ENCODE measurements at places on chromosomes 5 and 9.
A peak's percentile ranks its signal among the peaks of the same experiment; 100 is the strongest.

DNA sequence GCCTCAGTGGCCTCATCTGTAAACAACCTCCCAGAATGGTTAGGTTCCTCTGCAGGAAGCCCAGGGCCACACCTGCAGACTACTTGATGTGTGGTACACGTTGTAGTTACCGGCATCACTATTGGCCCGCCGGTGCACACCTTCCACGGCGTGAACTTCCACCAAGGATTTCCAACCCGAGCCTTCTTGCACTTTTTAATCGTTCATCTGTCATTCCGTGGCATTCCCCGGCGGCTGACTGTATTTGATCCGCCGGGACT is 5.3 kb upstream of the TRIM41 start:
- no peak for DNase-seq

GRCh38 chr5:125894383-125894782 is 528.8 kb upstream of the GRAMD2B start:
- no peak for DNase-seq

DNA sequence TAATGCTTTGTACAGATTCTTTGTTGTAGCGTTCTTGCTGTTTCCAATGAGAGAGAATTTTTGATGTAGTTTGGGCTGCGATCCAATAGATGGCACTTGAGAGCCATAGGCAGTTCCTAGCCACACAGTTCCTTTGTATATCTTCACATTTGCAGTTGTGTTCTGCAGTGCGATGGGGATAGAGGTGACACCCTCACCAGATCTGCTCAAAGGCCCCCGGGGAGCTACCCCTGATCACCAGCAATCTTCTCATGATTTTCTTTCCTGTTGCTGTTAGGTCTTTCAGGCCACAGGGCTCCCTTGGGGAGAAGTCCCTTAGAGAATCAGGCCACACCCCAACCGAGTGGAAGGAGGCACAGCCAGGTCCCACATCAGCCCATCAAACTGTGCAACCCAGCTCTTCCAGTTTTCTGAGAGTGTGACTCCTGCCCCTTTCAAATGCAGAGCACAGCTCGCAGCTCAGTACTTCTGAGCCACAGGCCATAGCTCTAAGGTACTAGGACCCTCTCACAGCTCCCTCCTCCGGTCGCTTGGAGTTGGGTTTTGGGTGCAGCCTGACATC is 353.7 kb downstream of the SLCO4C1 start:
- DNase-seq: no peak

DNA sequence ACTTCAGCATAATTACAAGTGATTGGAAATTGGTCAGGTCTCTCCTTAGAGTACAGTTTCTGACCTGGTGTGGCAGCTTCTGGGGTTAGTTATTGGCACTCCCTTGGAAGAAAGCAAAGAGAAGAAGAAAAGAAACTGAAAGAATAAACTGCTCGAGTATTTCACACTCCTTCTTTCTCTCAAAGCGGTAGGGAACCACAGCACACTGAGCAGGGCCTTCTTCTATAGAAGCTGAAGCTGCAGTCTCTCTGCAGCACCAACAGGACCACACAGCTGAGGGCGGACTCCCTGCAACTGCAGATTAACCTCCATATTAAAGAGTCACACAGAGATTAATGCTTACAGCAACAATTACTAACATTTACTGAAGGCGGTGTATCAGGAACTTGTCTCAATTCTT is 152.0 kb downstream of the TRPM6 start:
- DNase-seq: no peak

- no peak for DNase-seq
Observed at GRCh38 chr5:6733411-6734242, 20.4 kb downstream of the TENT4A start.

DNA sequence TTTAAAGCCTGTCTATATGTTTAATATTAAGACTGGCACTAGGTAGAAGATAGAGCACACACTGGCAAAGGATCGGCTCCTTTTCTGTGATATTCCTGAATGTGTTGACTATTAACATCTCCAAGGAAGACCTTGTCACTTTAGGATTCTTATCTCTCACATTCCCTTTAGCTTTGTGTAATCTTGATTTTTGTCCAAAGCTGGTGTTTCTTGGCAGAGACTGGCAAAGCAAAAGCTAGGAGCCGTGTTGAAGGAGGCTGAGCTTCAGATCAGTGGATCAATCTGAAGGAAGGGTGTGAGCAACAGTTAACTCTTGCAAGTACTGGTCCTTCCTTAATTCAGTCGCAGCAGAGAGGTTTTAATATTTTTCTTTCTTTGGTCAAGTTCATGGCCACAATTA is 830.4 kb upstream of the ZNF608 start:
- no peak for DNase-seq

DNA sequence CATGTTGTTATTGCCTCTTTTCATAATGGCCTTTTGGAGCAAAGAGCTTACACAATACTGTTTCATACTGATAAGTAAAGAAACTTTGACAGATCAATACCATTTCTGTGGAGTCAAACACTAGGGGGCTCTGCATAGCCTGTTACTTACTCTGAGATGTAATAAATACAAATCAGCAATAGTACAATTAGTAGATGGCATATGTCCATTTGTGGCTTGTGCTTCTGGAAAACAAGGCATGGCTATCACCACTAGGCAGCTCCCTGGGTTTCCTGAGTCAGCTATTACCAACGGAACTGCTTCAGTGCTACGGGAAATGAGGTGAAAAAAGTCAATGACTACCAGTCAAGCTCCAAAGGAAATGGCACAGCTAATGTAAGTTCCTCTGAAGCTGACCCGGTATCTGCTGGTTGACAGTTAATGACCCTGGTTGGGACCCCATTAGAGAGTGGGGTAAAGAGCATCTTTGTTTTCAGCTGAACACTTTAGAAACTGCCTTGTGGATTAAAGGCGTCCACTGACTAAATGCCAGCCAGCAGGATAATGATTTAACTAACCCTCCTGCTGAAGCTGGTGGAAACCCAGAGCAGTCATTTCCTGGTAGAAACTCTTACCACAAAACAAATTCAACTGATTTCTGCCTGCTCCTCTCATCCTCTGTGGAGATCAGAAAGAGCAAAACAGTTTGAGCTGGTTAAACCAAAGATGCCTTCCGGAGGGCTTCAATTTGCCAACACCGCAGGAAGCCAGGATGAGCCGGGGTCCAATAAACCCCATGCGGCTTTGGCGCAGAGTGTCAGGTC is 69.0 kb upstream of the FAM169A start:
- peak; percentile 8 for DNase-seq

- DNase-seq: no peak
Observed at GRCh38 chr5:103178167-103178566, 58.1 kb downstream of the PPIP5K2 start.

DNA sequence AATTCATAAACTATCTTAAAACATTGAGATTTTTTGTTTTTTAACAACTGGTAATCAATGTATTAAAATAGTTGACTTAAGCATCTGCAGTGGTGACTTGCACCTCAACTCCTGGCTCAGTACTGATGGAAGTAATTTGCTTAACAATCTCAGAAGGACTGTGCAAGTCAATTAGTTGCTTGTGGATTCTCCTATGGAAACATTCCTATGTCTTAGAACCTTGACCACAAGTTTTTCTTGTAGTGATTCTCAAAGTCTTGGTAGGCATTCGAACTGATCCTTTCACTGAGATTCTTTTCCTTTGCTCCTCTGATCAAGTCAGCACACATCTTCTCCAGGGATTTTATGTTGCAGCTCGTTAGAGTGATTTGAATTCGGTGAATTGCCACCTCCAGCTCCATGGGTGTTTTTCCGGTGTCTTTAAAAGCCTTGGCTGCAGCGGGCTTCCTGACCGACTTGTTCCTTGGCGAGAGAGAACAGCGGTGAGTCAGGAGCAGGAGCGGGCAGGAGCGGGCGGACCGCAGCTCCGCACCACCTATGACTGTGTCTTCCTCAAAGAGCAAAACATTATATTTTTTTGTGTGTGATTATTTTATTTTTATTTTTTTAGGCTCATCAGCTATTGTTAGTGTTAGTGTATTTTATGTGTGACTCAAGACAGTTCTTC is 21.1 kb downstream of the HMGXB3 start:
- no peak for DNase-seq

DNA sequence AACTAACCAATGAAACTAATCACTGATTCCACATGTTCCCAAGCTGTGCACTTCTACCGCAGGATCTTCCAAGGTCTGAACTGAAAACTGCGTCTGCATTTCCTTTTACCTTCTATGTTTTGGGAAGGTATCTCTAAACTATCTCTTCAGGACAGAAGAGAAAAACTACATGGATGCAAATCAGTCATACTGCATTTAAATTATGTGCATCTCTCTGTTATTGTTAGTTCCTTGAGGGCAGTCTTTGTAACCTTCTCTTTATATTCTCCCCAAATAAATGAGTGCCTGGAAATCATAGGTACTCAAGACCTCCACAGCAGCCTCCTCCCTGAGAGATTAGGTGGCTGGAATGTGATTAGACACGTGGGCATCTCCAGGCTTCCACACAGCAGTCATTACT is 17.1 kb downstream of the MTX3 start:
- no peak for DNase-seq
